ENCODE measurements at places on chromosomes 16 and 17. TPM values are rescaled to one million over a fixed set of nuclear protein-coding genes. Genes with fewer than 3 reads are reported as not detected.

The NPIPA3 gene
- total RNA-seq: 0.70 TPM

The SERPINF2 gene
- total RNA-seq: 0.52 TPM

The C1QL1 gene
- total RNA-seq: 17.3 TPM

The NRN1L gene
- 7.6 TPM for total RNA-seq

The MPP3 gene
- 7.7 TPM for total RNA-seq

The PIMREG gene
- total RNA-seq: 115 TPM

The OTOA gene
- not detected for total RNA-seq

The DBNDD1 gene
- total RNA-seq: 71.4 TPM

The TVP23A gene
- 0.26 TPM for total RNA-seq

Measured in H7 (cell line).